ENCODE measurements at places on chromosomes 1 and 21.

GRCh38 chr1:88612292-88612691, 71.8 kb upstream of the PKN2 start:
- no peak for DNase-seq

GRCh38 chr21:17527711-17528110, 14.9 kb downstream of the CXADR start:
- DNase-seq, result no peak

DNA sequence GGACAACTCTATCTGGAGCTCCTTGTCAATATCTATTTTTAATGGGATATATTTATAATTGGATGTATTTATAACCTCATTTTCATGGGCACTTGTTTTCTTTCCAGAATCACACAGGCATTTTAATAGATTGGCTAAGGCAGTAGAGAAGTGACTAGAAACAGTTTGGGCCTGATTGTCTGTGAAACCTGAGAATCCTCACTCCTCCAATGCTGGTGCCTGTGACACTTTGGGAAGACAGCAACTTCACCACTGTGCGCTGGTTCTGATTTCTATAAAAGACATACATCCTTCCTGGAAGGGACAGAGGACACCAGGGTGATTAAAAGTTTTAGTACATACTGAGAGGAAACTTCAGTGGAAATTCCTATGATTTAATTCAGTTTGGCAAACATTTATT, 39.6 kb upstream of the RXRG start:
- DNase-seq, result no peak

GRCh38 chr1:3571263-3571662, 40.0 kb downstream of the MEGF6 start:
- DNase-seq, result no peak

GRCh38 chr1:67372136-67372535, 58.1 kb downstream of the SERBP1 start:
- DNase-seq, result no peak

- no peak for DNase-seq
Observed at GRCh38 chr1:156602557-156602993, 1.3 kb upstream of the GPATCH4 start.

DNA sequence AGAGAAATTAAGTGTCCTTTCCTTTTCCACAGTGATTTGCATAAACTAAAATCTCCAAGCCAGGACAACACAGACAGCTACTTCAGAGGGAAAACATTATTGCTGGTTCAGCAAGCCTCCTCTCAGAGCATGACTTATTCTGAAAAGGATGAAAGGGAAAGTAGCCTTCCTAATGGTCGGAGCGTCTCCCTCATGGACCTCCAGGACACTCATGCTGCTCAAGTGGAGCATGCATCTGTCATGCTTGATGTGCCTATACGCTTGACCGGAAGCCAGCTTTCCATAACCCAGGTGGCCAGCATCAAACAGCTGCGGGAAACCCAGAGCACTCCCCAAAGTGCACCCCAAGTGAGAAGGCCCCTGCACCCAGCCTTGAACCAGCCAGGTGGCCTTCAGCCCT, 39.1 kb downstream of the CLEC20A start:
- no peak for DNase-seq

GRCh38 chr1:57131701-57132394, 166.0 kb upstream of the C8B start:
- DNase-seq, result no peak

DNA sequence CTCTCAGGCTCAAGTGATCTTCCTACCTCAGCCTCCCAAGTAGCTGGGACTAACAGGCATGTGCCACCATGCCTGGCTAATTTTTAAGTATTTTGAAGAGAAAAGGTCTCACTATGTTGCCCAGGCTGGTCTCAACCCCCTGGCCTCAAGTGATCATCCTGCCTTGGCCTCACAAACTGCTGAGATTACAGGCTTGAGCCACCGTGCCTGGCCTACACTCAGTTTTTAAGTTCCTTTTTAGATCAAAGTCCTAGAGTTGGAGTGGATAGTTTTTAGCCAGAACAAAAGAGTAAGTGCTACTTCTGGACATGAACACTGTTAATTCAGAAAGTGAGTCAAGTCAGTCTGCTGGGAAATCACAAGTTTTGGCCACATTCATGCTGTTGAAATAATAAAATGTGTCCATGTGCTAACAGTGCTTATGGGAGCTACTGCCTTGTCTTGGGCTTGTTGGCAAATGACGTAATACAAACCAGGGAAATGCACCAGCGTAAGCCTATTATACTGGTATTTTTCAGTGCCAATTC, 84.2 kb downstream of the NDUFS5 start:
- DNase-seq, result no peak

GRCh38 chr1:191669629-191670028, 488.6 kb upstream of the RGS18 start:
- DNase-seq, result no peak

- no peak for DNase-seq
Observed at GRCh38 chr1:178774263-178774662, 49.2 kb downstream of the RALGPS2 start.

DNA sequence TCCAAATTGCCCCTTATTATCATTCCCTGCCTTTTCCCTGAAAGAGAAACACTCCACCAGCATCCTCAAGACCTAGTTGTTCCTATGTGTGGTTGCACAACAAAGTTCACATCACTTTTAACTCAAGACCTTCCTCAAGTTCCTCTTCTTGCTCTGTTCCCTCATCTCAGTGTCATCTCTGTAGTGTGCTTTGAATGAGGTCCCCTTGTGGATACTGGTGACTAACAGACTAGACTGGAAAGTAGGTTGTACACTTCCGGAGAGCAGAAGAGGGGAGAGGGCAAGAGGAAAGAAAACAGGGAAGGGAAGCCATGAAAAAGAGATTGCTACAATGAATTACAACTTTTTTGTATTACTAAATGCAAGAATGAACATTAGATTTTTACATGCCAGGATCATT, 853.8 kb downstream of the USP25 start:
- no peak for DNase-seq

GRCh38 chr1:15326691-15327588, 79.9 kb downstream of the FHAD1 start:
- no peak for DNase-seq

DNA sequence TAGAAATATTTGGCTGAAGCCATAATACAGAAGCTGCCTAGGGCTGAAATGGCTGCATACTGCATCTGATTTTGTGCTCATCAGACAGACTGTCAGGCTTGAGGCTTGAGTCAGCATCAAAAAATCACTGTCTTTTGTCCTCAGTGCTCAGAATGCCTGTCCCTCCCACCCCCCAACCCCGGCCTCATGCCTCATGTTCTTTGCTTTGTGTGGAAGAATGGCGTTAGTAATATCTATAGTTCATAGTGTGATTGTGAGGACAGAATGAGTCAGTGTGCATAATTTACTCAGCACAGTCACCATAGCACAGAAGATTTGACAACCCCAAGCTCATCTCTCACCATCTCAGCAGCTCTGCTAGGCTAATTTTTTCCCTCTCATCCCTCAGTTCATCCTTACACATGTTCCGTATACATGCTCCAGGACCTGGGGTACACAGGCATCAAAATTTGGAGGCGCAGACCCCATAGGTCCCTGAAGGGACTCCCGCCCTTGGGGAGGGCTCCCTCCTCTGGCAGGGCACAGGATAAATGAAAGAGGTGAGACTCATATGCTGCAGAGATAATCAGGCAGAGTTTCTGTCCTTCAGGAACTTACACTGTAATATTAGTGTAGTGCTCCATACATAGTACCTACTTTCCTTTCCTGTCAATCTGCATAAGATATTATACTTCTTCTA, 159.1 kb upstream of the C8B start:
- DNase-seq, result no peak

- DNase-seq, result no peak
Observed at GRCh38 chr21:25456672-25457071, 150.6 kb downstream of the MRPL39 start.

Data from amygdala (tissue), 56 donors.